ENCODE measurements at places on chromosomes 3 and 15.

DNA sequence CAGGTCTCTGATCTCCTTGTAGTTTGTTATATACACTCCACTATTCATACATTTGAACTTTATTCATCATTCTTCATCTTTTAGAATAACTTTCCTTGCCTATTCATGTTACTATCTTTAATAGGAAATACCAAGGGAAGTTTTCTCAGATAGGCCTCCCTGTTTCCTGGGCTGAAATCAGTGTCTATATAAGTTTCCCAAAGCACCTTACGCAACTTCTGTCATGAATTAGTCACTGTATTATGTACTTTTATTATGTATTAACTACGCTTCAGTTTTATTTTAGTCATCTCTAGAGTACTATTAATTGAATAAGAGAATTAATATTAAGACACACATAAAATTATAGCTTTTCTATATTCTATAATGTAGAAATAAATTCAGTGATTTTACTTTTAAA, 1481.5 kb downstream of the OTOL1 start:
- H3K27ac ChIP-seq = no peak overlapping the region
- no peaks in the 10 kb centered on the region for H3K4me1 ChIP-seq
- no peaks in the 10 kb centered on the region for H3K36me3 ChIP-seq
- no peak overlapping the region for H3K4me3 ChIP-seq
- H3K27me3 ChIP-seq = no peaks in the 10 kb centered on the region

GRCh38 chr15:72201391-72201921, 3.9 kb upstream of the GRAMD2A start:
- no peak overlapping the region for H3K27ac ChIP-seq
- peaks cover 80% of the 10 kb centered on the region for H3K36me3 ChIP-seq
- no peaks in the 10 kb centered on the region for H3K27me3 ChIP-seq
- H3K4me3 ChIP-seq = no peak overlapping the region
- peaks cover 53% of the 10 kb centered on the region for H3K4me1 ChIP-seq

- no peak overlapping the region for H3K4me3 ChIP-seq
- no peaks in the 10 kb centered on the region for H3K36me3 ChIP-seq
- H3K27ac ChIP-seq = no peak overlapping the region
- H3K4me1 ChIP-seq = no peaks in the 10 kb centered on the region
These were observed 129.2 kb downstream of the NEK10 start for GRCh38 chr3:27239951-27240350.

GRCh38 chr3:18062657-18063025, 320.2 kb upstream of the TBC1D5 start:
- no peaks in the 10 kb centered on the region for H3K27me3 ChIP-seq
- no peaks in the 10 kb centered on the region for H3K36me3 ChIP-seq
- H3K4me3 ChIP-seq = no peak overlapping the region
- no peaks in the 10 kb centered on the region for H3K4me1 ChIP-seq
- no peak for DNase-seq
- no peak overlapping the region for H3K27ac ChIP-seq

DNA sequence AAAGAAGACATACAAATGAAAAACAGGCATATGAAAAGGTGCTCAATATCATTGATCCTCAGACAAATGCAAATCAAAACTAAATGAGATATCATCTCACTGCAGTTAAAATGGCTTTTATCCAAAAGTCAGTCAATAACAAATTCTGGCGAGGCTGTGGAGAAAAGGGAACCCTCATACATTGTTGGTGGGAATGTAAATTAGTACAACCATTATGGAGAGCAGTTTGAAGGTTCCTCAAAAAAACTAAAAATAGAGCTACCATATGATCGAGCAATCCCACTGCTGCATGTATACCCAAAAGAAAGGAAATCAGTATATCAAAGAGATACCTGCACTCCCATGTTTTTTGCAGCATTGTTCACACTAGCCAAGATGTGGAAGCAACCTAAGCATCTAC, 165.8 kb downstream of the PLCL2 start:
- no peak overlapping the region for H3K27ac ChIP-seq
- H3K27me3 ChIP-seq = no peaks in the 10 kb centered on the region
- DNase-seq = no peak

DNA sequence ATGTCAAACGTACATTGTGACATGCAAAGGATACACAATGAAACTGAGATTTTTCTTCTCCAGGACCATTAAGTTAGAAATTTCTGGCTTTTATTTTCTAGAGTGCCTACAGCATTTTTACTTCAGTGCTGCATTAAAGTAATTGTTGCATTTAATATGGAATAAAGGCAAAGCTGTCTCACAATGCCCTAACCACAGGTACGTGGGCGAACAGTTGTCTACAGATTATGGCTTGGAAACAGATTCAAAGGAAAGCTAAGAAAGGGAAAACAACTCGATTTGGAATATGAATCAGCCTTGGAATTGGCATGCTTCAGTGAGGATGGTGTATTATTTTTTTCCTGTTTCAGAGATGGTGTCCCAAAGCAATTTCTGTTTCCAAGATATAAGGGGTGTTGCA, 79.1 kb upstream of the TUSC7 start:
- no peaks in the 10 kb centered on the region for H3K4me1 ChIP-seq
- H3K4me3 ChIP-seq = no peak overlapping the region
- no peaks in the 10 kb centered on the region for H3K27me3 ChIP-seq

GRCh38 chr3:131526801-131527347, 24.1 kb upstream of the MRPL3 start:
- no peak overlapping the region for H3K27ac ChIP-seq
- peak overlapping the region; percentile 43 for H3K4me3 ChIP-seq

DNA sequence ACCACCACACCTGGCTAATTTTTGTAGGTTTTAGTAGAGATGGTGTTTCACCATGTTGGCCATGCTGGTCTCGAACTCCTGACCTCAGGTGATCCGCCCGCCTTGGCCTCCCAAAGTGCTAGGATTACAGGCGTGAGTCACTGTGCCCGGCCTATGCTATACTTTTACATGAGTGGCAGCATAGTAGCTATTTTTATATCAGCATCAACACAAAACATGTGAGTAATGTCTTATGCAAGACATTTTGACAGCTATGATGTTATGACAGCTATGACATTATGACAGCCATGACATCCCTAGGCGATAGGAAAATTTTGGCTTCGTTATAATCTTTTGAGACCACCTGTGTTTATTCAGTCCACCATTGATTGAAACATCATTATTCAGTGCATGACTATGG, 4.1 kb upstream of the NAALADL2 start:
- DNase-seq = no peak

GRCh38 chr3:185486394-185486793, 12.4 kb downstream of the TMEM41A start:
- no peak overlapping the region for H3K27ac ChIP-seq
- no peak for DNase-seq
- H3K4me1 ChIP-seq = no peaks in the 10 kb centered on the region
- no peaks in the 10 kb centered on the region for H3K36me3 ChIP-seq
- H3K27me3 ChIP-seq = no peaks in the 10 kb centered on the region

GRCh38 chr15:60407415-60407805, 9.6 kb upstream of the ANXA2 start:
- H3K27ac ChIP-seq = no peak overlapping the region
- no peak overlapping the region for H3K4me3 ChIP-seq
- H3K36me3 ChIP-seq = no peaks in the 10 kb centered on the region
- H3K4me1 ChIP-seq = no peaks in the 10 kb centered on the region
- no peak for DNase-seq

GRCh38 chr3:70006089-70006488, 6.6 kb downstream of the SAMMSON start:
- no peak for DNase-seq
- H3K4me3 ChIP-seq = no peak overlapping the region
- H3K27me3 ChIP-seq = no peaks in the 10 kb centered on the region
- H3K4me1 ChIP-seq = no peaks in the 10 kb centered on the region

- no peak for DNase-seq
- no peak overlapping the region for H3K27ac ChIP-seq
- H3K36me3 ChIP-seq = no peaks in the 10 kb centered on the region
- H3K4me1 ChIP-seq = peaks cover 26% of the 10 kb centered on the region
These were observed 94.2 kb downstream of the THRB start for GRCh38 chr3:24400450-24400849.

GRCh38 chr3:17140670-17141505, 256.1 kb downstream of the PLCL2 start:
- H3K36me3 ChIP-seq = no peaks in the 10 kb centered on the region
- no peak for DNase-seq
- H3K4me1 ChIP-seq = no peaks in the 10 kb centered on the region

DNA sequence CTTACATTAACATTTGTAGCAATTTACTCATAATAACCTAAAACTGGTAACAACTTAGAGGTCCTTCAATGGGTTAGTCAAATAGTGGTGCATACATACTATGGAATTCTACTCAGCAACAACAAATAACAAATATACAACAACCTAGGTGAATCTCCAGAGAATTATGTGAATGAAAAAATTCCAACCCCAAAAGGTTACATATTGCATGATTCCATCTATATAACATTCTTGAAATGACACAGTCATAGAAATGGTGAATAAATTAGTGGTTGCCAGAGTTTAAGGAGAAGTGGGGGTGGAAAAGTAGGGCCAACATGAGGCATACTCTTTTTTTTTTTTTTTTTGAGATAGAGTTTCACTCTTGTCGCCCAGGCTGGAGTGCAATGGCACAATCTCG, 12.7 kb upstream of the SNTN start:
- no peaks in the 10 kb centered on the region for H3K36me3 ChIP-seq
- H3K27me3 ChIP-seq = no peaks in the 10 kb centered on the region

DNA sequence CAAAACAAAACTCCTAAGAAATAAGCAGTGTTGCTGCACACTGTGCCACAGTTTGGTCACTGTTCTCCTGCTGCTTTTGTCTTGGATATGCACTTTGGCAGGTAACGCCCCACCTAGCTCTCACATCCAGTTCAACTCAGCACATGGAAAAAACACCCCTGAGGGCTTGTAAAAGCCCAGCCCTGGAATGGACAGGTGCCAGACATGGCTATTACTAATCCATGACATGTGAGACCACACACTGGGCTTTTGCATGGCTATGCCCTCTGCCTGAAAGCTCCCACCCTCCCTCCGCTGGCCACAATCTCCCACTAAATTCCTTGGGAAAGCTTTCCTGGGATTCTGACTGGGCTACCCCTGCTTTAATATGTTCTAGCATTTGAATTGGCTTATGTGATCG, 24.7 kb upstream of the ZBED2 start:
- no peaks in the 10 kb centered on the region for H3K4me1 ChIP-seq
- no peak for DNase-seq
- H3K27ac ChIP-seq = no peak overlapping the region
- no peaks in the 10 kb centered on the region for H3K27me3 ChIP-seq

GRCh38 chr15:64046421-64047153, at the start of gene DAPK2:
TSS of gene DAPK2 (minus strand) at chr15:64046485. CDS start at chr15:64040261, 6,224 bp downstream.
- peaks cover 18% of the 10 kb centered on the region for H3K4me1 ChIP-seq
- no peaks in the 10 kb centered on the region for H3K36me3 ChIP-seq
- peak within 1 kb of the TSS; percentile 61 for H3K4me3 ChIP-seq
- H3K27me3 ChIP-seq = no peaks in the 10 kb centered on the region
- no peak for DNase-seq

DNA sequence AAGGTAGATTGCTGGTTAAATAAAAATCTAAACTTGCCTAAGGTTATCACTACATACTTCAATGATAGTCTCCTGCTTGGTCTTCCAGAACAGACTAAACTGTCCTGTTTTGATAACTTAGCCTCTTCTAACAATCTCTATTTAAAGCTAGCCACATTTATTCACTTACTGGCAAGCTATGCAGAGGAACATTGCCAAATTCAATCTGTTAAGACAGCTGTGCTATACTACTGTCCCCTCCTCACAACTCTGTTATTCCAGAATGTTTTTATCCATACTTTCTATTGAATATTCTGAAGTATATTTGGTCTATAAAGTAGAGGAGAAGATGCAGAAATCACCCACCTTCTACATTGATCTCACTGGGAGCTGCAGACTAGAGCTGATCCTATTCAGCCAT, 594.0 kb upstream of the CCDC54 start:
- H3K36me3 ChIP-seq = no peaks in the 10 kb centered on the region
- H3K27ac ChIP-seq = no peak overlapping the region
- H3K4me3 ChIP-seq = no peak overlapping the region
- H3K4me1 ChIP-seq = no peaks in the 10 kb centered on the region
- no peaks in the 10 kb centered on the region for H3K27me3 ChIP-seq

- no peak overlapping the region for H3K4me3 ChIP-seq
- no peaks in the 10 kb centered on the region for H3K27me3 ChIP-seq
- DNase-seq = no peak
- H3K36me3 ChIP-seq = no peaks in the 10 kb centered on the region
These were observed 186.5 kb upstream of the PEX5L start for GRCh38 chr3:180223268-180223667.

GRCh38 chr15:40894681-40895448, 615 bp downstream of the VPS18 start:
- peaks cover 20% of the 10 kb centered on the region for H3K4me1 ChIP-seq
- H3K27me3 ChIP-seq = no peaks in the 10 kb centered on the region
- peaks cover 36% of the 10 kb centered on the region for H3K36me3 ChIP-seq
- peak overlapping the region; percentile 57 for H3K4me3 ChIP-seq
- H3K27ac ChIP-seq = peak overlapping the region; percentile 97

GRCh38 chr3:18808429-18808828, 339.9 kb upstream of the KCNH8 start:
- H3K27me3 ChIP-seq = no peaks in the 10 kb centered on the region
- no peaks in the 10 kb centered on the region for H3K4me1 ChIP-seq
- H3K36me3 ChIP-seq = no peaks in the 10 kb centered on the region
- H3K4me3 ChIP-seq = no peak overlapping the region
- no peak for DNase-seq

DNA sequence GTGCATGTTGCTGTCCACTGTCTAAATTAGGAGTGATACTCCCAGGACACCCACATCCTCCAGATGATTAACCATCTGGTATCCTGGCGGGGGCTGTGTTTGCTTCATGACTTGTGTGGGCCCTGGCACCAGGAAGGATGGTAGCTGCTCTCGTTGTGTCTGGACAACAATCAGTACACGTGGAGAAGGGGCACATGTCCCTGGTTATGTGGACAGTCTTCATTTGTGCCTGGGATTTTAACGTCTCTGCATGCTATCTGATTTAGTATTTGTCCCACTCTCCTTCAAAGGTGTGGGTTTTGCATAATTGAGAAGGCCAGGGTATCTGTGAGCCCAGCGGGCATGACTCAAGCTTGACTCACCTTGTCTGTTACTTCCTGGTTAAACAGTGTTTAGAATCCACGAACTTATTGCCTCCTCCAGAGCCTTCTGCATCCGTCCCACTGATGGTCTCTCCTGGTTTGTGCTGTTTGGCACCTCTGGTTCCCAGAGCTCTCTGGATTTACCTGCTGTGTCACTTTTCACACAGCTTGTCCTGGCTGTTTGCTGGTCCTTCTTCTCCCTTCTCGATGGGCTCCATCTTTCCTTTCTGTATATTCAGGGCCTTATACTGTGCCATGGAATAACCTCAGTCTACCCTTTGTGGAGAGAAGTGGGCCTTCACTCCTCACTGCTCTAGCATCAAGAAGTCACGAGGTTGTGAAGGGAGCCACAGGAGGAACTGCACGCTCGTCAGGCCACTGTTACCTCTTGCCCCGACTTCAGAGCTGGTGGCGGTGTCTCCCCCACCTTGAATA, 32.5 kb downstream of the ARNT2 start:
- no peaks in the 10 kb centered on the region for H3K4me1 ChIP-seq
- no peak for DNase-seq
- no peaks in the 10 kb centered on the region for H3K27me3 ChIP-seq
- no peaks in the 10 kb centered on the region for H3K36me3 ChIP-seq
- H3K27ac ChIP-seq = no peak overlapping the region
- H3K4me3 ChIP-seq = no peak overlapping the region
